ENCODE measurements at places on chromosomes 12 and 14. TPM values are rescaled to one million over a fixed set of nuclear protein-coding genes. Genes with fewer than 3 reads are reported as not detected.

- H3K27me3 ChIP-seq: no peaks in the 10 kb centered on the region
- DNase-seq: no peak
- no peak overlapping the region for H3K4me3 ChIP-seq
- H3K4me1 ChIP-seq: peaks cover 25% of the 10 kb centered on the region
- no peak overlapping the region for H3K27ac ChIP-seq
- no peaks in the 10 kb centered on the region for H3K36me3 ChIP-seq
Measured at GRCh38 chr14:54105898-54106297, 149.3 kb upstream of the BMP4 start.

- H3K4me3 ChIP-seq: no peak overlapping the region
- H3K27me3 ChIP-seq: no peaks in the 10 kb centered on the region
- H3K36me3 ChIP-seq: no peaks in the 10 kb centered on the region
- H3K27ac ChIP-seq: no peak overlapping the region
- no peaks in the 10 kb centered on the region for H3K4me1 ChIP-seq
- no peak for DNase-seq
Measured at GRCh38 chr14:84453307-84453950, 1076.5 kb upstream of the FLRT2 start.

DNA sequence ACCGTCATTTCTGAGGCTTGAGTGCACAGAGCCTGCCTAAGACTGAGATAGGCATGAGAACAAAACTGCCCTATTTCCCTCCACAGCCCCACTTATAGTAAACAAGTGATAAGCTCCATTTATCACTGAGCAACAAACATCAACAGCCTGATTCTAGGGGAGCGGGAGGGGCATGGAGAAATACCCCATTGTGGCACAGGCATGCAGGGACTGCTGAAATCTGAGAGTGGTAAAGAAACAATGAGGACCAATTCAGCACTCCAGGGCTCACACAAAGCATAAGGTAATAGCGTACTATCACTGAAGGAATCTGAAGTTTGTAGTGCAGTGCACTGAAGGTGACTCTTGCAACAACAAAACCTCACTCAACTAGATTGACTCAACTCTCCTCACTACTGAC lies 186.7 kb downstream of the ANO2 start:
- H3K27me3 ChIP-seq: no peaks in the 10 kb centered on the region
- H3K4me3 ChIP-seq: no peak overlapping the region
- DNase-seq: no peak
- peaks cover 12% of the 10 kb centered on the region for H3K36me3 ChIP-seq

- no peak overlapping the region for H3K27ac ChIP-seq
- peak overlapping the region; percentile 91 for H3K4me3 ChIP-seq
- H3K4me1 ChIP-seq: peaks cover 23% of the 10 kb centered on the region
Measured at GRCh38 chr12:123973552-123974341, 732 bp downstream of the ZNF664 start.

DNA sequence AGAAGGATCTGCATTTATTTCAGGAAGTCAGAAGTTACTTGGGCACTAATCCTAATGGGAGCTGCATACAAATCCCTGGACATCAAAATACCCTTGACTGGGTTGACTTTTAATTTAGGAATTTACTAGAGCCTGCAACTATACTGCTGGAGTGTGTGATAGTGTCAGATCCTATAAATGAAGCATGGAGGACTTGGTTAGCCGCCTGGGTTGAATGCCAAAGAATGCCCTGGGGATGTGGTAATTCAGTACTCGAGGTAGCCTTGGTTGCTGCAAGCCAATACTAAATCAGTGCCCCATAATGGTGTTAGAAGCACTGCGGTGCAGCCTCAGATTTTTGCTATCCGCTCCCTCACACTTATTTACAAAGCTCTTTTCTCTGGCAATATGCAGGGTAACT lies 184.9 kb downstream of the CAPZA3 start:
- H3K27me3 ChIP-seq: no peaks in the 10 kb centered on the region
- H3K4me3 ChIP-seq: no peak overlapping the region
- H3K4me1 ChIP-seq: 0 out of 2 replicates have a peak, but pooled peaks cover 4% of the 10 kb centered on the region
- no peaks in the 10 kb centered on the region for H3K36me3 ChIP-seq
- no peak for DNase-seq

GRCh38 chr12:3084742-3085141 lies 7.6 kb downstream of the TSPAN9 start:
- H3K27ac ChIP-seq: peak overlapping the region; percentile 82
- H3K36me3 ChIP-seq: peaks cover 10% of the 10 kb centered on the region
- no peaks in the 10 kb centered on the region for H3K27me3 ChIP-seq
- peak; percentile 73 for DNase-seq
- no peak overlapping the region for H3K4me3 ChIP-seq

- H3K4me1 ChIP-seq: peaks cover 19% of the 10 kb centered on the region
- no peaks in the 10 kb centered on the region for H3K36me3 ChIP-seq
- DNase-seq: no peak
- no peak overlapping the region for H3K27ac ChIP-seq
Measured at GRCh38 chr12:90839346-90839745, 115.6 kb downstream of the CCER1 start.

GRCh38 chr14:65242732-65243134 lies 140.4 kb upstream of the MAX start:
- no peaks in the 10 kb centered on the region for H3K36me3 ChIP-seq
- H3K27me3 ChIP-seq: no peaks in the 10 kb centered on the region
- H3K27ac ChIP-seq: no peak overlapping the region
- DNase-seq: no peak
- H3K4me3 ChIP-seq: no peak overlapping the region
- peaks cover 9% of the 10 kb centered on the region for H3K4me1 ChIP-seq

POC1B gene
- 22.2 TPM for total RNA-seq

DNA sequence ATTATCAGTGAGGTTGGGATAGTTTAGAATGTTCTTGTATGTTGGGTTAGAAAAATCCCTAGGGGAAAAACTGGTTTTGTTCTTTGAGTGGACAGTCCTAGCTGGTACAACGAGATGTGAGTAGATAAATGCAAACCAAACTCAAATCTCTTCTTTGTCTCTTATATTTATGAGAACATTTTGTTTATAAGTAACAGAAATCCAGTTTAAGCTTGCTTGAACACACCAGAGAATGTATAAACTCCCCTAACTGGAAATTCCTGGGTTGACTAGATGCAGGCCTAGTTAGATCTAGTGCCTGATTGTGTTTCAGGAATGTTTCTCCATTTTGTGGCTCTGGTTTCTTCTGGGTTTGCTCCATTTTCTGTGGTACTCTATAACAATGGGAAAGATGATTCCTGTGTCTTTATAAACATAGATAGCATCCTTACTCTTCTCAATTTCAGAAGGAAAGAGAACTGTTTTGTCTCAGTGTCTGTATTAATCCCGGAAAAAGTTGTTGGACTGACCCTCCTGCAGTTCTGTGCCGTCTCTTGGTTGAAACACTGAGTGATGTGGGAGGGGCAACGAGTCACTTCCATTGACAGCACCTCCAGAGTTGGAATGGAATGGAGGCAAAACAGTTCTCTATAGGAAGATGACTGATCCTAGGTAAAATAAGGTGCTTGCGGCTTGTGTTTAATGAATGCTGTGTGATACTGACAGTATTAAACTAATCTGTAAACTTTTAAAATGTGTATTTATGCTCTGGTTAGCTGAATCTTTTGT lies 244.8 kb downstream of the TMTC2 start:
- H3K27ac ChIP-seq: peak overlapping the region; percentile 13
- no peak for DNase-seq
- no peaks in the 10 kb centered on the region for H3K27me3 ChIP-seq
- H3K4me1 ChIP-seq: peaks cover 29% of the 10 kb centered on the region
- H3K36me3 ChIP-seq: no peaks in the 10 kb centered on the region

Data from WTC11 (cell line).